ENCODE measurements at places on chromosomes 3 and 15. TPM values are rescaled to one million over a fixed set of nuclear protein-coding genes. Genes with fewer than 3 reads are reported as not detected.

DNA sequence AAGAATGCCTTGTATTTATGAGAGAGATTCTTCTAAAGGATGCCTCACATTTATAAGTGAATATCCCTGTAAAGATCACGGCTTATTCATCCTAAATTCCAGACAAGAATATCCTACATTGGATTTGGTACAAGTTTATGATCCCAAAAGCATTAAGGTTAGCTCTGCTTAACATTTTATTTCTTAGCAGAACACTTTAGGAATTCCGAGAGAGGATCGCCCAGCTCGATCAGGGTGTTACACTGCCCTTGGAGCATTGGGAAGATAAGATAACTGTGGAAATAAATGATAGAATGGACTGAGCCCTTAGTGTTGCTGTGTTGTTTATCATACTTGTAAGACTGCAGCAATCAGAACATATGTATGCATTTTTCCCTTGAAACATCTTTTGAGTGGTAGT lies 223.0 kb upstream of the CDIN1 start:
- DNase-seq = no peak

- DNase-seq = no peak
These were observed 438.8 kb upstream of the TGFBR2 start for GRCh38 chr3:30167541-30168011.

DNA sequence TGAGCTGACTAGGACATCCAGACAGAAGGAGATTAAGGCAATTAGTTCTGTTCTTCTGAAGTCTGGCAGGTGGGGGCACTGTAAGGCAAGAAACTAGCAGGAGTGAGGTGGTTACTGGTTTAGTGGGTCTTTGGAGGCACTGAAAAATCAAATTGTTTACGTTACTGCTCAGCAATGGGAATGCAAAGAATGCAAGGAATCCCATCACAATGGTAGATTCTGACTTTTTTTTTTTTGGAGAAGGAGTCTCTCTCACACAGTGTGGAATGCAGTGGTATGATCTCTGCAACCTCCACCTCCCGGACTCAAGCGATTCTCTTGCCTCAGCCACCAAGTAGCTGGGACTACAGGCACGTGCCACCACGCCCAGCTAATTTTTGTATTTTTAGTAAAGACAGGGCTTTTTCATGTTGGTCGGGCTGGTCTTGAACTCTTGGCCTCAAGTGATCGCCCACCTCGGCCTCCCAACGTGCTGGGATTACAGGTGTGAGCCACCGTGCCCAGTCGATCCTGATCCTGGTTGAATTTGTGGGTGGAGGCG lies 16.4 kb downstream of the FAM107A start:
- DNase-seq = peak; percentile 65

DNA sequence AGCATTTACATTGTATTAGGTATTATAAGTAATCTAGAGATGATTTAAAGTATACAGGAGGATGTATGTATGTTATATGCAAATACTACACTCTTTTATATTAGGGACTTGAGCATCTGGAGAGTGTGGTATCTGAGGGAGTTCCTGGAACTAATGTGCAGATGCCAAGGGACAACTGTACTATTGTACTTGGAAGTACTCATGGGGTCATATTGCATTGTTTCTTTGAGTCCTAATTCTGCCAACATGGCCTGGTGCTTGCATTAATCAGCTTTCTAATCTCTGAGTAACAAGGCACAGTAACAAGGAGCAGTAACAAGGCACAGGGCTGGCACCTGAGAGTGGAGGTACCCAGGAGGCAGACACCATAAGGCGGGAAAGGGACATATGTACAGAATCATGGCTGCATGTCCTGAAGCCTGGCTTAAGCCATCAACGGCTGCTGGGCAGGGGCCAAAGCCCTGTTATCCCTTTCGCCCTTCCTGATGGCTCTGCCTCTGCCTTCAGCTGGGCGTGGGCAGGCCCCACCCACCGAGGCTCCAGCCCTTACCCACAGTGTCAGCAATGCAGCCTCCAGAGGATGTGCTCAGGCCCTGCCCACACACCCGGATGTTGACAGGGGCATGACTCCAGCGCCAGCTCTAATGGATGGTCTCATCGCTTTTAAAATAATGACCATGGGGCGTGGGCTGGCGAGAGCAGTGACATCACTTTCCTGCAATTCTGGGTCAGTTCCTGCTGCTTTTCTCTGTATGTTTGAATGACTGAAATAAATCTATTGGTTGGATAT lies 22.9 kb downstream of the CEMIP start:
- no peak for DNase-seq

GRCh38 chr3:42683875-42684598 lies 1.3 kb upstream of the KLHL40 start:
- no peak for DNase-seq

GRCh38 chr15:99704444-99704838 lies 28.8 kb downstream of the LYSMD4 start:
- peak; percentile 84 for DNase-seq

DNA sequence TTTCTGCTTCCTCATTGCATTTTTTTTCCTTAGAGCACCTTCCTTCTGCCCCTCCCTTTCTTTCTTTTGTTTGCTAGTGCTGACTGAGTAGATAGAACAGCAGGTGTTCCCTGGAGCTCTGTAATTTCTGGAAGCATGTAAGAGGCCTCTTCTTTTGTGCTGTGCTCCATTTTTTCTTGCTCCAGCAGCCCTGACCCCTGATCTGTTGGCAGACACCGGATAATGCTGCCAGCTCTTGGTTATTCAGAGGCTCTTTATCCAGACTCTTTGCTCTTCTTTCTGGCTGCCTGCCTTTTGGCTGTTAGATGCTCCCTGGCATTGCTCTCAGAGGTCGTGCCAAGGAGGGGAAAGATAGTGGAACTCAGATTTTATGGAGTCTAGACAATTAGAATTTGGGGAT lies 104.4 kb upstream of the RBMS3 start:
- peak; percentile 69 for DNase-seq

DNA sequence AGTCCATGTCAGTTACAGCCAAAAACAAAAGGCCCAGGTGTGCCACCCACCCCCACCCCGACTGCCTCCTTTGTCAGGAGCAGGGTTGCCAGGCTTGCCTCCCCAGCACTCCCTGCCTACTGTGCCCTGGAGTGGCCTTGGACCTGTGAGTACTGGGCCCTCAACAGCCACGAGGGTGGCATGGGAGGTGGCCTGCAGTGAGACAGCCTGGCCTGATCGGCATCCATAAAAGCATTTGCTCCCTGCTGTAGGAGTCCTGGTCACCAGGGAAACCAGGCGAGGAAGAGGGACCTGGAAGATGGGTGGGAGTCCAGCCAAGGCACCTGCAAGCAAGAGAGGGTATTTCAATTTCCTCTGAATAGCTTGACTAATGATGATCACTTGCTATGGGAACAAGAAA lies 56.4 kb upstream of the KCNMB2 start:
- no peak for DNase-seq

DNA sequence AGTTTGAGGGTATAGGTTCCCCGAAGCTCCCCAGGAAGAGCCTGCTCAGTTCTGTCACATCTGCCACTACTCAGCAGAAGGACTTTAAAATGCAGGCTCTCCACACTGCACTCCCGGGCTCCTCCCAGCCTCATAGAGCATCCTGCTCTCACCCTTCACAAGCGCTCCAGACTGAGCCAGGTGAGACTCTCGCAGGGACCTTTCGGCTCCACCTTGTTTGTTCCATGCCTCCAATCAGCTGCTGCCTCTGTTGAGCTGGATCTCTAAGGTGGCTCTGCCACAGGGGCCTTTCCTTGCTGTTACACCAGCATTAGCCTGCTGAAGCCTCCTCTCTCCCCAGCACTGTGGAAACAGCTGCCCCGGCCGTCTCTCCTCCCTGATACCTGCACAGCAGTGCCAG lies 56.1 kb downstream of the SLCO3A1 start:
- DNase-seq = no peak

- DNase-seq = peak; percentile 2
These were observed 663.7 kb downstream of the AGBL1 start for GRCh38 chr15:86743283-86743903.

DNA sequence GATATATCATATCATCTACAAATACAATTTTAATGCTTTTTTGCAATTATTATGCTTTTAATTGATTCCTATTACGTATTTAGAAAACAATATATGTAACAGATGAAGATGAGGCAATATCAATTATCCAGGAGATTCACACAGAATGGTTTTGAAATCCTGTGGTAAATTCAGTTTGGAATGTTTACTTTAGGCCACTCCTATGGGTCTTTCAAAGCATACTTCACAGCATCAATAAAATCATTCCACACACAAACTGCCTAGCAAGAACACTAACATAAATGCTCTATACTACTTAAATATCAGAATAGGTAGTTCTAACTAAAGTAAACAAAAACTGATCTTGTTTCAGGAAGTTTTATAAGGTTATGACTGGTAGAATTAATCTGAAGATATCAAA lies 90.5 kb downstream of the FAM227B start:
- DNase-seq = no peak

GRCh38 chr3:21484828-21485144 lies 266.2 kb downstream of the ZNF385D start:
- DNase-seq = no peak

DNA sequence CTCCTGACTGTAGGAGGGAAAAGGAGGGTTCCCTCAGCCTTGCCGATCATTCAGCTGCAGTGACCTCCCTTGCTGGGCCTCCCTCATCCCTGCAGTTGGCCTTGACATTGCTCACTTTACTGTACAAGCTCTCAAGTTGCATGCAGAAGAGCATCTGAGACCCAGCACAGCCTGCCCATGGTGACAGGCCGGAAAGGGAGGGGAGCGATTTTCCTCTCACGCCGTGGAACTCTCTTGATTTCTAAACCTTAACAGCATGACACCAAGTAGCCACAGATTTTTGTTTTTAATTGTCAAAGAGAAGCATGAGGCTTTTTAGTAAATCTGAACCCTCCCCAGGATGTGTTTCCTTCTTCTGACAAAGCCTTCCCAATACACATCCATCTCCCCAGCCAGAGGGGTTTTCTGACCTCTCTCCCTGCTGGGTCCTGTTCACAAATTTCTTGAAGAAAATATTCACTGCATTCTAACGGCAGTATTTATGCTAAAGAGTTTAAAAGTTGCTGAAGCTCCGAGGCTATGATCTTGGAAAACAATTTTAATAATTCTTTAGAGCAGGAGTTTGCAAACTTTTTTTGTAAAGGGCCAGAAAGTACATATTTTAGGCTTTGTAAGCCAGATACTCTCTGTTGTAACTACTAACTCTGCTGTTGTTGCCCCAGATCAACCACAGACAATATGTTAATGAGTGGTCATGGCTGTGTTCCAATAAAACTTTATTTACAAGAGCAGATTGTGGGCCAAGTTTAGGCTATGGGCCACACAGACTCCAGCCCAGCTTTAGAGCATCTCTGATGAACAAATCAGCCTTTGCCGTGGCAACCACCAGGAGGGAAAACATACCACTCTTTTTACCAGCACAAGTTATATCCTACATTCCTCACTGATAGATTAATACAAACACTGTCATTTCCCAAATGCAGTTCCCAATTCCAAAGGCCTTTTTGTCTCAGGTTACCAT lies 34.8 kb downstream of the LMCD1 start:
- peak; percentile 57 for DNase-seq

DNA sequence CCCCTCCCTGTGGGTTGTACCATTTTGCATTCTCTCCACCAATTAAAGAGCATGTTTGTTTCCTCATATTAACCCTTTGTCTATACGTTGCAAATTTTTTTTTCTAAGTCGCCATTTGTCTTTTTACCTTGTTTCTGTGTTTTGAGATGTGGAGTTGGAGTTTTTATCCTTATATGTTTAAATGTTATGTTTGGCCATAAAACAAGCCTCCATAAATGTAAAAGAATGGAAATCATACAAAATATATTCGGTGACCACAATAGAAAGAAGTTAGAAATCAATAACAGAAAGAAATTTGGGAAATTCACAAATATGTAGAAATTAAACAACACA lies 29.2 kb downstream of the LRRK1 start:
- DNase-seq = no peak

- no peak for DNase-seq
These were observed 3.0 kb upstream of the PIAS1 start for GRCh38 chr15:68051109-68051508.

GRCh38 chr15:55942332-55942731 lies 51.1 kb downstream of the NEDD4 start:
- no peak for DNase-seq

GRCh38 chr3:35970793-35971192 lies 331.5 kb downstream of the ARPP21 start:
- no peak for DNase-seq

DNA sequence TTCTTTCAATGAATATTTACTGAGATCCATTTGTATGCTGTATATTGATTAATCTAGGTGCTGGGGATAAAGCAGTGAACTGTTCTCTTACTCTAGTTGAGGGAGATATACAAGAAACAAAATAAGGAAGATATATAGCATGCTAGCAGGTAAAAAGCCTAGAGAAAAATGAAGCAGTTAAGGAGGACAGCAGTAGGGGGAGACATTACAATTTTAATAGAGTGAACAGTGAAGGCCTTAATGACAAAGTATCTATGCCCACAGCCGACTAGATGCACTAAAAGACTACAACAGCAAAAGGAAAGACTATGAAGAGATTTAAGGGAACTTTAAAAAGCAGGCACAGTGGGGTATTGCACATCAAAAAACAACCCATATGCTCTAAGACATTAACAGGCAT lies 81.4 kb downstream of the XRN1 start:
- DNase-seq = no peak

DNA sequence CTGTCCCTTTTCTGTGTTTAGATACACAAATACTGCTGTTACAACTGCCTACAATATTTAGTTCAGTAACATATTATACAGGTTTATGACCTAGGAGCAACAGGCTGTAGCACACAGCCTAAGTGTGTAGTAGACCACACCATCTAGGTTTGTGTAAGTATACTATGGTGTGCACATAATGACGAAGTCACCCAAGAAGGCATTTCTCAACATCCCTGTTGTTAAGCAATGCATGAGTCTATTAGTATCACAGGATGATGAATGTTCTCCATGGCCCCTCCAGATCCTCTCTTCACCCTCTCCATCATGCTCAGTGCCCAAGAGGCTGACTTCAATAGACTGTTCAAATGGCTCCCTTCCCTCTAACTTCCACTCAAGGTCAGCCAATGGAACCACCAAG lies 14.6 kb upstream of the SEC62 start:
- no peak for DNase-seq

The EEFSEC gene
- 40.9 TPM for polyA plus RNA-seq

The ZBBX gene
- polyA plus RNA-seq = not detected

The LMAN1L gene
- not detected for polyA plus RNA-seq

The LRRC31 gene
- polyA plus RNA-seq = not detected

The TUSC7 gene
- polyA plus RNA-seq = not detected

The GPR62 gene
- polyA plus RNA-seq = 8.9 TPM

The CX3CR1 gene
- polyA plus RNA-seq = 3.1 TPM

The CASR gene
- polyA plus RNA-seq = not detected

Measured in brain (organoid and tissue), 16 donors.